Stimulated activated CD4-positive, alpha-beta T cell treated with anti-CD3 and anti-CD28 coated beads, Interleukin-1b, Interleukin-23, amount 100 ng/mL, for 1 hour (primary cell): ENCODE measurements at places on chromosomes 6 and 20.

DNA sequence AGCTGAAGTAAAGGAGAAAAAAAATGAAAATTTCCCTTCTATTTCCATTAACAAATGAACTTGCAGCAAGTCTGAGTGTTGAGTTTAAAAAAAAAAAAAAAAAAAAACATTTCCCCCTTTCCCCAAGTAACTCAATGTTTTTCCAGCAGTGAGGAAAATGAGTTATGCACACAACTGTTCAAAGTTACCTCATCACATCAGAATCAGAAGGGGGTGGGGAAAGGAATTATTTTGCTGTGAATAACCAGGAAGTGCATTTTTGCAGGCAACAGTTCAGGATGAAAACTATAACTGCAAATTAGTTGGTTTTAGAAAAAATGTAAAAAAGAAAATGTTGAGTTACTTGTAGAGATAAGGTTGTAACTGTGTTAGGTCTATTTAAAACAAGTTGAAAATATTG is 568.9 kb upstream of the CITED2 start:
- DNase-seq, result no peak

DNA sequence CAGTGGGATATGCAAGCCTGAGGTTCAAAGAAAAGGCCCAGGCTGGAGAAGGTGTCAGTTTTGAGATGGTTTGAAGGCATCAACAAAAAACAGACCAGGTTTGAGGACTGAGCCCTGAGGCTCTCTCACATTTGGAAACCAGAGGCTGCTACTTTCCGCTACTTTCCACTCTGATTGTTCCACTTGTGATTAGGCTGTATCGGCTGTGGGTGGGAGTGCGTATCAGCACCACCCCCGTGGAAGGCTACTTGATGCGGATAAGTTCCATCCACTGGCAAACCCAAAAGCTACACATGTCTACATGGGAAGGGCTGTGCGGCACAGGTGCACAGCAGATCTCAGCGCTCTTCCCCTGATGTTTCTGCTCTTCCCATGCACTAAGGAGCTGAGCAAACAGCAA is 198.7 kb downstream of the GMPR start:
- no peak for DNase-seq

DNA sequence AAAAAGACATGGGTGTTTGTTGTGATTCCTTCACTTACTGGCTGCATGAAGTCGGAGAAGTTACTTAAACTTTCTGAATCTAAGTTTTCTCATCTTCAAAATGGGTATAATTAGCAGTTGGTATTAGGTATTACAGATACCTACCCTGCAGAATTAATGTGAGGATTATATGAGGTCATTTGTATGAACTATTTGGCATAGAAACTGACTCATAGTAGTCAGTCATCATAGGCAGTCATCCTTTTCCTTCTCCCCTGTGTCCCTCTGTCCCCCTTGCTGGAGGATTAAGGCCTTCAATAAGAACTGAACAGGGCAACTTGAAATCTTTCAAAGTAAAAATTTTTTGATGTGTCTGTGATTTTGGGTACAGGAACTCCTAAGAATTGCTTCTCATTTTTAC is 26.3 kb downstream of the RALGAPB start:
- no peak for DNase-seq

DNA sequence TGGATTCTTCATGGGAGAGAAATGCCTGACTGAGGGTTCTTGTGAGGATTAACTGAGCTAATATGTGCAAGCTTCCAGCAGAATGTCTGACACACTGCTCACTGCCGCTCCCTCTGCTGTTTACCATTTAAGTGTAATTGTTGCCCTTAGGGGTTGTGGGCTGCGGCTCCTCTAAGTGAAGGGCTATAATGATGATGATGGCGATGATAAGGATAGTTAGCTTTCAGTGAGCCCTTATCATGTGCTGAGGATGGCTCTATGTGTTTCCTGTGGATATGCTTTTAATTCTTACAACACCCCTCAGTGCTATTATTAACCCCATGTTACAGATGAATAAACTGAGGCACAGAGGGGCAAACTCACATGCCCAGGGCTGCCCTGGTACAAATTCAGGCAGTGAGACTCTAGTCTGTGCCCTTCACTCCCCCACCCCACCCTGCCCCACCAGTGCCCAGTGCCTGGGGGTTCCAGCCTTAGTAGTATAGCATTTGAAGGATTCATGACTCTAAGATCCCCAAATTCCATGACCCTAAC is 33.4 kb downstream of the TGM2 start:
- DNase-seq, result no peak

GRCh38 chr6:36221674-36222073 is 25.1 kb downstream of the BRPF3 start:
- no peak for DNase-seq
